ENCODE measurements at places on chromosomes 13 and 19.

DNA sequence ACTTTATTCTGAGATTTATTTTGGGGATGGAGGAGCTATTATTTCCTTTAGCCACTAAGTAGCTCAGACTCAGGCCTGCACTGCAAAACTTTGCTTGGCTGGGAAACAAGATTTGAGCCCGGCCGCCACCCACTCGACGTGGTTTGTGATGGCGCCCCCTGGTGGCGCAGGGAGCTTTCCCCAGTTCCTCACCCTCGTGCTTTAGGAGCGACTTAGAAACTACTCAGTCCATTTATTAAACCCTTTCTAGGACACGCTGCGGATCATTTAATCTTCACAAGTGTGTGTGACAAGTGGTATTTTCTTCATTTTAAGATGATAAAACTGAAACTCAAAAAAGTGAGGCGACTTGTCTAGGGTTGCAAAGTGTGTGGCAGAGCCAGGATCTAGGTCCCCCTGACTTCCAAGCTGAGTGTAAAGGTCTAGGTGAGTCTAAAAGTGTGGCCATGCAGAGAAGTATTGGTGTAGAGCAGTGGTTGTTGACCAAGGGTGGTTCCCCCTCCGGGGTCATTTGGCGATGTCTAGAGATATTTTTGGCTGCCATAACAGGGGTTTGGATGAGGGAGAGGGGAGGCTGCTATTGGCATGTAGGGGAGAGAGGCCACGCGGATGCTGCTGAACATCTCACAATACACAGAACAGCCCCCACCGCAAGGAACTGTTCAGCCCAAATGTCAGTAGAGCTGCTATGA lies 2.2 kb downstream of the CXCL17 start:
- peak; percentile 96 for DNase-seq

DNA sequence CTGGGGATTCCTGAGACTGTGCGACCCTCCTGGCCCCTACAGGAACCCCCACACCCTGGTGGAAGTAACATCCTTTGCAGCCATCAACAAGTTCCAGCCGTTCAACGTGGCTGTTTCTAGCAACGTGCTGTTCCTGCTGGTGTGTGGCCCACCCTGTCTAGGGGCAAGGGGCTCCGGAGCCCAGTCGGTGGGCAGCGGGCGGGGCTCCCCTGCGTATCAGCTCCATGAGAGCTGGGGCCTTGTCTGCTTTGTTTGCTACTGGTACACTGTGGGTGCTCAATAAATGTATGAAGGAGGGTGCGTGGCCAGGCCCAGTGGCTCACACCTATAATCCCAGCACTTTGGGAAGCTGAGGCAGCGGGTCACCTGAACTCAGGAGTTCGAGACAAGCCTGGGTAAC lies 10.9 kb downstream of the MPND start:
- DNase-seq: no peak

DNA sequence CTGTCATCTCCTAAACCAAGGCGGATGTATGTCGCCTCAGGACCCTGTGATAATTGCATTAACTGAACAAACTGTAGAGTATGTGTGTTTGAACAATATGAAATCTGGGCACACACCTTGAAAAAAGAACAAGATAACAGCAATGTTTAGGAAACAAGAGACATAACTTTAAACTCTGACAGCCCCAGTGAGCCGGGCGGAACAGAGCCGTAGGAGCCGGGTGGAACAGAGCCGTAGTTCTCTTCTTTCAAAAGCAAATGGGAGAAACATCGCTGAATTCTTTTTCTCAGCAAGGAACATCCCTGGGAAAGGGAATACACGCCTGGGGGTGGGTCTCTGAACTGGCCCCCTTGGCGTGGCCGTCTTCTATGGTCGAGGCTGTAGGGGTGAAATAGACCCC lies 31.8 kb upstream of the ZNF675 start:
- no peak for DNase-seq

DNA sequence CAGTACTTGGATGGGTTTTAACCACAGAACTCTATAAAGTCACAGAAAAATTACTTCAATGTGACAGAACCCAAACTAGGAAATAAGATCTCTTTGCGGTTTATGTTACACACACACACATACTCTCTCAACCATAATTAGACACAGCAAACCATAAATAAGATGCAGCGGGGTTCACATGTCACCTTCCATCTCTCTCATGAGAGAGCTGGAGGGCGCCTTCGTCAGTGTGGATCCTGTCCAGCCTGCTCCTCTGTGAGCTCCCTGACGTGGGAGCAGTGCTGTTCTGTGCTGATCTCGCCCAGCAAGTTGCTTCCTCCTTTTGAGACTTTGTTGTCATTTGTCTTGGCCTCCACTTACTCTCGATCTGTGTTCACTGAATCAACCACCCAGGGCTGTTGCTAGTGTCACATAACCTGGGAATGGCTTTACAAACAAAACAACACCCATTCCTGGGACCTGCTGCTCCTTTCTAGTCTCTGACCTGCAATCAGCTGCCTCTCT lies 204.9 kb upstream of the KL start:
- peak; percentile 27 for DNase-seq

- DNase-seq: peak; percentile 88
Measured at GRCh38 chr13:114282041-114282670, 755 bp downstream of the UPF3A start.

GRCh38 chr13:41651413-41652058 lies 194.2 kb downstream of the RGCC start:
- DNase-seq: peak; percentile 73

DNA sequence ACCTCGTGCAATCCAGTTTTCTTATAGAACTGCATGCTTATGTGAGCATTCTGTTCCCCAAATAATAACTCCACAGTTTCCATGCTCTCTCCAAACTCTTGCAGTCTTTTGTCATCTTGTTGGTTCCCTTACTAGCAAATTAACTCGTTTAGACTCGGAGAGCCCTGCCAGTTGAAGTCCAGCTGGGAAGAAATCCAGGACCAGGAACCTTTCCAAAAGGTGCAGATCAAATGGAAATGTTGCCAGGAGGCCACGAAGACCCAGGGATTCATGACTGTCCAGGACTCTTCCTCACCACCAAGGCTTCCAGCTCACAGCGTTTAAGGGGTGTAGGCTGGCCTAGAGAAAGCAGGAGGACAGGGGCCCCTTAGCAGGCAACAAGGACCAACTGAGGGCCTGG lies 2.1 kb upstream of the TDRD12 start:
- DNase-seq: no peak

GRCh38 chr13:86559901-86560300 lies 760.7 kb upstream of the SLITRK6 start:
- no peak for DNase-seq

DNA sequence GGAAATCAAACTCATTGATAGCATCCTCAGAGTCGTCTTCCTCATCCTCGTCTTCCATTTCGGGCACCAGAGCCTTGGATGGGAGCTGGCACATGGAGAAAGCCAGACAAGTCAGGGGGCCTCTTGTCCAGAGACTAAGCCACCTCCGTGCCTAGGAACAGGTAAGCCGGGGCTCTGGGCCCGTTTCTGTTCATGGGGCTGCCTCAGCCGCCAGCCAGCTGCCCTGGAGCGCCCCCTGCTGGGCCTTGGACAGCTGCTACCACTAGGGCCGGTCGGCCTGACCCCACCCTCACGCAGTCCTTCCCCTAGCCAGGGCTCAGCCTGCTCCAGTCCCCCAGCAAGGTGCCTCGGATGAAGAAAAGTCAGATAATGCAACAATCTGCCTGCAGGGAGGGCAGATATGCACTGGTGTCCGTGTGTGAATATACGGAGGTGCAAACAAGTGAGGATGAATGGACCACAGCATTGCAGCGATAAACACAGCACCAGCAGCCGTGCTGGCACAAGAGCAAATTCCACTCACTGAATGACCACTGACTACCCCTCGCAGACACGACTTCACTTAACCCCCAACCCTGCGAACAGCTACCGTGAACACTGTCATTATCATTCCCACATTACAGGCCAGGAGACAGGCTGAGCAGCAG lies 11.9 kb upstream of the PRKD2 start:
- peak; percentile 74 for DNase-seq

DNA sequence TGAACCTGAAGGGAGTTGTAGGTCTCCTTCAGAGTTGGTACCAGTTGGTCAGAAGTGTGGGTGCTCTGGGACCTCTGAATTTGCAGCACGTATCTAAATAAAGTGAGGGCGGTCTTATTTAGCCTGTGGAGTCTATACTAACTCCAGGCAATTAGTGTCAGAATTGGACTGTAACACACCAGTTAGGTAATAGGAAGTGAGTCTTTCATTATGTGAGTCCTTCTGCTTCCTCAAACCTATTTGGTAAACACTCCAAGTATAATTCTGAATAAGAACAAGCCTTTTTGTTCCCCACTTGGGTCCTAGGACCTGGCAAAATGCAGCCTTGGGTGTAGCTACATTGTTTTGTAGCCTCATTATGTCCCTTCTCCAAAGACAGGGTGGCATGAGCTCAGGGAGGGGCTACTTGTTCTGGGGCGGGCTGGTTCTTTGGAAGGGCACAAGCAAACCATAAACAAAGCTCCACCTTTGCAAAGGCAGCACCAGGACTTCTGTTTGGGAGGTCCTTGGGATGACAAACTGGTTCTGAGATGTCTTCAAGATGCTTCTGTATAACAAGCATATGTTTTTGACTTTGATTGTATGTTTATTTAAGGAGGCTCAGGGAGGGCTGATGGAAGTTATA lies 418.0 kb downstream of the ZNF536 start:
- DNase-seq: peak; percentile 62

GRCh38 chr19:19121371-19121770 lies 16.9 kb downstream of the TMEM161A start:
- no peak for DNase-seq

DNA sequence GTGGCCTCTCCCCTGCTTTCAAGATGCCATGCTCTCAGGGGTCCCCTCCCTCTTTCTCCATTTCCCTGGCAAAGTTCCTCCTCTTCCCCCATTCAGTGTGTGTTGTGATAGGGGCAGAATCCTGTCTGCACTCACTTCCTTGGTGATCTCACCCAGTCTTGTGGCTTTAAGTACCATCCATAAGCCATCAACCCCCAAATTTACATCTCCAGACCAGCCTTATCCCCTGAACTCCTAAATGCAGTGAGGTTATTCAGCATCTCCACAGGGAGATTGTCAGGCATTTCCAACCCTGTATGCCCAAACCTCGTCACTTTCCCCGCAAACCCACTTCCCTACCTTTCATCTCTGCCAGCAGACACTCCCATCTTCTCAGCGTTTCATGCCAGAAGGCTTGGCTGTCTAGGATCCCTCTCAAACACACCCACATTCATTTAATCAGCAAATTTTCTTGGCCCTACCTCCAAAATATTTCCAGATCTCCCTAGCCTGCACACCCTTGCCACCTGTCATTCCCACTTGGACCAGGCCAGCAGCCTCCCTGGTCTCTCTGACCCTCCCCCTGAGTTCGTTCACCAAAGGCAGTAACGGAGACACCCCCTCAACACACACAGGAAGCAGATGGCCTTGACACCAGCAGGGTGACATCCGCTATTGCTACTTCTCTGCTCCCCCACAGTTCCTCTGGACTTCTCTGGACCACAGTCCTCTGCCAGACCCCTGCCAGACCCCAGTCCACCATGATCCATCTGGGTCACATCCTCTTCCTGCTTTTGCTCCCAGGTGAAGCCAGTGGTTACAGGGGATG lies at the start of gene HCST:
Gene HCST (plus strand): TSS at position 676 of the 808 bp plus-strand sequence. CDS start 65 bp downstream, at position 741.
- peak; percentile 59 for DNase-seq

DNA sequence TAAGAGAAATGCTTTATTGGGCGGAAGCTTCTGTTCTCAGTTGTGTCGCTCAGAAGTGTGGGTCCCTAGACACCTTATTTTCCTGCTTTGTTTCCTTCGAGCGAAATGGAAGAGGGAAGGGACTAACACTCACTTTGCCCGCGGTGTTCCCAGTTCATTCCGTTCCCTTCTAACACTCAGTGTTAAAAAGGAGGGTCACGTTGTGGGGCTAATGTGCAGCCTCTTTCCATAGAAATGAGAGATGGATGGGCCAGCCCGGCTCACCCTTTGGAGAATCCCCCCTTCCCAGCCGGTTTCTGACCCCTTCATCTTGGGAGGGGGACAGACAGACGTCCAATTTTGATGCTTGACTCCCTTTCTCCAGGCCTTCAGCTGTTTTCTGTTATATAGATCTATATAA lies 2.3 kb downstream of the ATP11A start:
- DNase-seq: no peak

- DNase-seq: no peak
Measured at GRCh38 chr19:35048911-35049411, 7.4 kb downstream of the HPN start.

- no peak for DNase-seq
Measured at GRCh38 chr13:77574096-77574495, 38.6 kb downstream of the SCEL start.

- DNase-seq: no peak
Measured at GRCh38 chr13:78227709-78228108, 309.1 kb upstream of the EDNRB start.

DNA sequence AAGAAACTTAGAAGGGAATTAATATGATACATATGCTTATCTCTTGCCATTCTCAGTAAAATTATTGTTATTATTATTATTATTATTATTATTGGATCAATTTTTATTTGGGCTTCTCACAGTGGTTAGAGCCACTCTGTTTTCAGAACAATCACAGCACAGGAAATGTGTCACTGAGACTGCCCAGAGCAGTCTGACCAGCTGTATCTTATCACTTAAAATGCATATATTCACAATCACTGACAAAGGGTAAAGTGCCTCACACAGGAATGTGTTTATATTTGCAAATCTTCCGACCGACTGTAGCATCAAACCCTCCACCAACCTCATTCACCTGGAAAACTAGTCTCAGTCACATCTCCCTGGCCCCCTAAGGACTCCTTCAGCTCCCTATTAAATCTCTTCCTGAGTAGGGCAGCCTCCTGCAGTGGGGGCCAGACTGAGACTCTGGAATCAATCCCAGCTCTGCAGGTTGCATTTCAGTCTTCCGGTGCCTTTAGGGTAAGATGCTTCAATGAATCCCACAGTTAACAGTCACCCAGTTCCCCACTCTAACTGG lies 738.3 kb upstream of the SLITRK5 start:
- no peak for DNase-seq

DNA sequence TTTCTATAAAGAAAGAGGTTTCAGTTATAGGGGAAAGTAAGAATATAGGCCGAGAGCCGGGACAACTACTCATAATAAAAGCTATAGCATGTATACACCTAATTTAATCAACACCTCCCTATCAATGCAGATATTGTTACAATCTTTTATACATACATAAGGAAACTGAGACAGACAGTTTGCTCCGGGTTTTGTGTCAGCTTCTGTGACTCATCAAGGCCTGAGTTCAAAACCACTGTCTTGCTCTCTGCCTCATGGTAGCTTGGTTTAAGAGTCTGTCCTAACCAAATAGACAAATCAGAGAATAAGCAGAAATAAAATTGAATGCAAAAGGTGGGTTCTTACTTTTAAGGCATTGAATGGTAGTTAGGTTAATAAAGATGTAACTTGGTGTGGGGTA lies 222.9 kb downstream of the GGACT start:
- no peak for DNase-seq

GRCh38 chr13:77213644-77214043 lies 113.2 kb downstream of the MYCBP2 start:
- no peak for DNase-seq

DNA sequence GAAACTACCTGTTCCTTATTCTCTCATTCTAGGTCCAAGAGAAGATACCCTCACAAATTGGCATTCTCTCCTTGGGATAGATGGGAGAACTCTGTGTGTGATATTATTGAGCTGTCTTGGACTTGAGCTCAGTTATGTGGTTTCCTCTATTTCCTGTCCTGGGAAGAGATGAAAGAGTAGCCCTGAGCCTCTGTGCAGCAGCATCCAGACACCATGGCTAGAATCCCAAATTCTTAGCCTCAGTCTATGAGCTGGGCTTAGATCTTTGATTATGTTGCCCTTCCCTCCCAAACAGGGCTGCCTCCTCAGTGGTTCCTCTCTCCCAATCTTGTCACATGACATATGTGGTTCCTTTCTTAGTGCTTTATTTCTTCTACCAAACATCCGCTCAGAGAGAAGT lies 290.7 kb downstream of the SPRY2 start:
- no peak for DNase-seq

All from suppressor macrophage treated with lipopolysaccharide for 1 hour (primary cell).